Fibroblast of lung (primary cell): ENCODE measurements at places on chromosomes 1 and 21. TPM values are rescaled to one million over a fixed set of nuclear protein-coding genes. Genes with fewer than 3 reads are reported as not detected.

Gene OVAAL
- total RNA-seq, result not detected in 2 replicates

Gene PRR9
- not detected in 2 replicates for total RNA-seq

Gene SLAMF7
- not detected in 2 replicates for total RNA-seq

GRCh38 chr1:109423498-109423897 lies 2.8 kb downstream of the PSMA5 start:
- H3K36me3 ChIP-seq, result peaks cover 7% of the 10 kb centered on the region
- no peak overlapping the region for H3K4me3 ChIP-seq
- no peaks in the 10 kb centered on the region for H3K27me3 ChIP-seq
- no peak overlapping the region for H3K27ac ChIP-seq
- DNase-seq, result no peak
- peaks cover 3% of the 10 kb centered on the region for H3K4me1 ChIP-seq

GRCh38 chr1:53137729-53138128 lies 4.7 kb downstream of the SLC1A7 start:
- H3K27ac ChIP-seq, result no peak overlapping the region
- no peaks in the 10 kb centered on the region for H3K36me3 ChIP-seq

- H3K4me3 ChIP-seq, result no peak overlapping the region
- peaks cover 20% of the 10 kb centered on the region for H3K27me3 ChIP-seq
- H3K4me1 ChIP-seq, result peaks cover 2% of the 10 kb centered on the region
- DNase-seq, result peak; percentile 82
- H3K27ac ChIP-seq, result no peak overlapping the region
Measured at GRCh38 chr1:148264374-148265276, 112.5 kb upstream of the NBPF11 start.

DNA sequence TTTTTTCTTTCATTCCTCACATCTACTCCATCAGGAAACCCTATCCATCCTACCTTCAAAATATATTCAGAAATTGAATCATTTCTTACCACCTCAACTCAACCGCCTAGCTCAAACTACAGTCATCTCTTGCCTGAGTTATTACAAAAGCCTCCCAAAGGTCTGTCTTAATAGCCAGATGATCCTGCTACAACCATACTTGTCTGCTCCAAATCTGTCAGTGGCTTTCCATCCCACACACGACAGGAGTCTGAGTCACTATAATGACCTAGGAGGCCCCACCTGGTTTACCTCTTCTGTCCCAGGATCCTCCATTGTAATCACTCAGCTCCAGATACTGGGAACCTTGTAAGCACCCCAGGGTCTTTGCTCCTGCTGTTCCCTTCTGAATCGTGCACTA lies 37.1 kb upstream of the IL12RB2 start:
- no peak for DNase-seq
- H3K4me1 ChIP-seq, result no peaks in the 10 kb centered on the region
- no peak overlapping the region for H3K4me3 ChIP-seq
- H3K27me3 ChIP-seq, result no peaks in the 10 kb centered on the region
- no peaks in the 10 kb centered on the region for H3K36me3 ChIP-seq

GRCh38 chr1:39727932-39728317 lies 10.8 kb upstream of the PPIE start:
- H3K27ac ChIP-seq, result no peak overlapping the region
- no peak overlapping the region for H3K4me3 ChIP-seq
- DNase-seq, result no peak
- H3K36me3 ChIP-seq, result no peaks in the 10 kb centered on the region
- H3K4me1 ChIP-seq, result no peaks in the 10 kb centered on the region

GRCh38 chr1:9105336-9105867 lies 23.5 kb downstream of the GPR157 start:
- H3K36me3 ChIP-seq, result peaks cover 2% of the 10 kb centered on the region
- H3K27ac ChIP-seq, result no peak overlapping the region
- no peaks in the 10 kb centered on the region for H3K27me3 ChIP-seq
- no peak overlapping the region for H3K4me3 ChIP-seq
- peaks cover 4% of the 10 kb centered on the region for H3K4me1 ChIP-seq

- no peak for DNase-seq
- H3K4me1 ChIP-seq, result no peaks in the 10 kb centered on the region
- H3K27ac ChIP-seq, result no peak overlapping the region
- peaks cover 16% of the 10 kb centered on the region for H3K27me3 ChIP-seq
- no peak overlapping the region for H3K4me3 ChIP-seq
Measured at GRCh38 chr1:116130356-116130755, 19.2 kb downstream of the MAB21L3 start.
